Occipital lobe (tissue), 3 donors: ENCODE measurements at places on chromosomes 6 and 20.

- no peak for DNase-seq
These were observed 20.1 kb upstream of the FAM83C start for GRCh38 chr20:35312318-35312717.

- DNase-seq: no peak
These were observed 9.2 kb upstream of the SLC13A3 start for GRCh38 chr20:46660487-46660886.

DNA sequence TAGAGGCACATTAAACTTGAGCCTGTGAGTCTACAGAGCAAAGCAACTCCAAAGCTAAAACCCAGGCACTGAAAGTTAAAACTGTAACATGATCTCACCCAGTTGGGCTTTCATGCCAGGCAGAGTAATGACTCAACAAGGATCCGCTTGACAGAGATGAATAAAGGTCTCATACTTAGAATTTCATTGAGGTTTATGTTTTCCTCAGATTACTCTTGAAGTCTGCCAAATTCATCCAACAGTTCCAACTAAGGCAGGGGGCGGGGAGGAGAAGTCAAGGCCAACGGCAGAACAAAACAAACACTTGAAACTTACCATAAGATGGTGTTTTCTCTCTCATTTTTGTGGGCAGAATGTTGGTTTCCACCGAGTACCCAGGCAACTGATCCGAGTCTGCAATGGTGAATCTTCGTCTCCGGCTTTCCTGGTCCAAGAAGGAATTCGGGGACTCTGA lies 54.0 kb upstream of the IPCEF1 start:
- DNase-seq: peak; percentile 11

GRCh38 chr6:14468647-14469321 lies 351.2 kb downstream of the CD83 start:
- no peak for DNase-seq

GRCh38 chr6:22073516-22074198 lies 223.2 kb downstream of the PRL start:
- DNase-seq: no peak
